ENCODE measurements at places on chromosomes 12 and 14. TPM values are rescaled to one million over a fixed set of nuclear protein-coding genes. Genes with fewer than 3 reads are reported as not detected.

Gene SCAF11
- 106 TPM for total RNA-seq

Gene P2RX7
- 10.8 TPM for total RNA-seq

Gene KIF21A
- 5.4 TPM for total RNA-seq

Gene AREL1
- total RNA-seq, result 26.5 TPM

Gene CS
- 140 TPM for total RNA-seq

Gene ITGA5
- total RNA-seq, result 32.6 TPM

Gene KRT5
- 1.00 TPM for total RNA-seq

Gene CHST11
- 36.1 TPM for total RNA-seq

Gene CLEC4C
- not detected for total RNA-seq

Gene FNTB
- 14.1 TPM for total RNA-seq

Data from ovary (tissue), 10 donors.